ENCODE measurements at places on chromosomes 6 and 20.

- no peak for DNase-seq
These were observed 64.3 kb downstream of the CDH22 start for GRCh38 chr20:46243707-46244628.

- DNase-seq: no peak
These were observed 65.9 kb downstream of the HIVEP2 start for GRCh38 chr6:142879076-142879475.

DNA sequence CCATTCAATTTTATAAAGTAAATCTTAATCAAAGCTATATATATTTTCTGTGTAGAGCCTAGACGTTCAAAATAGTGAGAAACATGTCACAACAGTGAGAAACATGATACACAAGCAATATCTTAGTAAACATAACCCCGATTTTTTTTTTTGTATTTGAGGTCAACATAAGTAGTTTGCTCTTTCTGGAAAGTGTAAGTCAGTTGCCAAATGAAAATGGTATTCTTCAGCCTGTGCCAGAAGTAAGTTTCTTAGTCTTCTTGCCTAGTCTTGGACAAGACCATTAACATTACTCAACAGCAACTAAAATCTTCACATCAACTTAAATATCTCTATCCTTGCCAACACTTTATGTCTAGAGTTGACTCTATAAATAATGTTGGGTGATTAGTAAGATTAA lies 59.7 kb downstream of the METTL24 start:
- DNase-seq: no peak

GRCh38 chr20:19976595-19977372 lies 40.4 kb upstream of the NAA20 start:
- no peak for DNase-seq

Measured in NCI-H446 treated with DMSO at 0.1 percent for 48 hours (cell line).